SK-N-SH treated with all-trans-retinoic acid at 6 μM for 48 hours (cell line): ENCODE measurements at places on chromosomes 5 and 9.

GRCh38 chr5:91434348-91434747, 51.2 kb upstream of the ARRDC3 start:
- no peak for ATAC-seq

DNA sequence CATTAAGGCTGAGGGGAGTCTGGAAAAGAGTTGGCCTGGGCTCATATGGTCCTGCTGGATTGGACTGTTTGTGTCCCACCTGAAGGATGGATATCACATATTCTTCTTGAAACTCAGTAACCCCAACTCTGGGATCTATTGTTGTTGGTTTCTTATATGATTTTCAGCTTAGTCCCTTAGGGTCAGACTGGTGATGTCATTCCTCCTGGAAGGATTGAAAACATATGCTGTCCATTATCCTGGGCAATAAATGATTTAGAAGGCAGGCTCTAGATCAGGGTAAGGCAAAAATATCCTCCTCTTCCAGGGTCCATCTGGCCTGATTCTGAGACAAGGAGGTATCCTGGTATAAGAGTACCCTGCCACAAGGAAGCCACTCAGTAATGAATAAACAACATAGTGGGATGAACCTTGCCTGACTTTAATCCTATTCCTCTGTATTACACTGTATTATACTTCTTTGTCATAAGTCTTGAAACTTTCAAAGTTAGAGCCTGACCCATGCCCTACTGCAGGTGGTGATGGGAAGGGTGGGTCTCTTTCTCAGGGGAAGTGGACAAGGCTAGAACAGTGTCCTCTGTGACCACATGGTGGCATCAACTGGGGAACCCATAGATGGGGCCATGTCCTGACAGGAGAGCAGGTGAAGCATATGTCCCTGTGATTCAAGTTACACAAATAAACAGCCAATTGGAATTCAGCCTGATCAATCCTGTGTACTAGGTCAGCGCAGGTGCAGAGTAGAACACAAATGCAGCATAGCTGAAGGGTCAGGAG, 454.4 kb upstream of the TRPC7 start:
- no peak for ATAC-seq

DNA sequence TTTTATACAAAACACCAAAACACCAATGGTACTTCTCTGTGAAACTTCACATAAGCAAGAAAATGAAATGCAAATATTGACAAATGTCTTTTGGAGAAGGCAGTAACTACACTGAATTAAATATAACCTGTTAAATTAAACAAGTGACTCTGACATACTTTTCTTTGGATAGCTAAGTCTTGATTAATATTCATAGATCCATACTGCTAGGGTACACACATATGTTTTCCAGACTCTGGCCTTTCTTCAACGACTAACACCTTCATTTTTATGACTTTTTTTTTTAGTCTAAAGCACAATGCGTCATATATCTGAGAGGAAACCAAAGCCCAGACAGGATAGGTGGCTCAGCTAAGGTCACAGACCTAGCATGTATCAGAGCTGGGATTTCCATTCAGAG, 263.7 kb downstream of the TENT4A start:
- ATAC-seq: no peak

- ATAC-seq: peak; percentile 97
These were observed 266.8 kb downstream of the CWC27 start for GRCh38 chr5:65035211-65036206.

- no peak for ATAC-seq
These were observed 202.5 kb upstream of the CLINT1 start for GRCh38 chr5:158061451-158061850.

DNA sequence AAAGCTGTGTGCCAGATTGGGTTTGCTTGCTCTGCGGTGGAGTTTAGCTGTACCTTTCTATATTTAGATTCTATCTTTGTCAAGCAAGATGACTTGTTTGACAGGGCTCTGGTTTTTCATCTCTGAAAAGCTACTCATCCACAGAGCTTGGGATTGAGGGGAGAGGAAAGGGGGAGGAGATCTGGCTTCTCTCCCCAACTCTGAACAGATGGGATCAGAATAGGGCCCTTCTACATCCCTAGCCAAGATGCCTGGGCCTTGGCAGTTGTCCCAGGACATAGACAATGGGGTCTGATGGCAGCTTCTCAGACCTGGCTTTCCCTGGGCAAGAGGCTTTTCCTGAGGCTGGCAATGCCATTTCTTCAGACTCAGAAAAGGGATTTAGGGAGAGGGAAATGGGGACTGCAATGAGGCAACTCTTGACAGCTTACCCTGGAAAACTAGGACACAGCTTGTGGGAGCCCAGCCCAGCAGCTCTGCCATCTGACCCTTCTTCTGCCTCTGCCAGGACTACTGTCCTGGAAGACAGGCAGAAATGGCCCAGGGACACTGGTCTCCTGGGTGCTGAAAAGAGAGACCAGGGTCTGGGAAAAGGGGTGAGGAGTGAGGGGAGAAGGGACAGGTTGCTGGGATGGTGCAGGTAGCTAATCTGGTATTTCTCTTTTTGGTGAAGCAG, 50.2 kb upstream of the ASTN2 start:
- ATAC-seq: no peak

DNA sequence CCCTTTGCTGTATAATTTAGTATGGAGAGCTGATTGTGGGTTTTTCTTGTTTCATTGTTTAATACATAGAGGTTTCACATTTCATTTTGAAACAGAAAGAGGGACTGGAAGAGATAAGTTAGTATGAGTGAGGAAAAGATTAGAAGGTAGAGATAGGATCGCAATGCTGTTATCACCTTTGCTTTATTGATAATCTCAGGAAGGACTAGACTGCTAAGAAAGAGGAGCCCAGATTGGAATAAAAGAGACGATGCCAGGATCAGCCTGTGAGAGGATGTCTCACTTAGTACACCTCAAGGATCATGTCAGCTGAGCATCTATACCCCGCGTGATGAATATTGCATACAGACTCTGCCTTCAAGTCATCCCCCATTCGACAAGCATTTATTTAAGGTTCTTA, 178.0 kb upstream of the DMAC1 start:
- no peak for ATAC-seq

DNA sequence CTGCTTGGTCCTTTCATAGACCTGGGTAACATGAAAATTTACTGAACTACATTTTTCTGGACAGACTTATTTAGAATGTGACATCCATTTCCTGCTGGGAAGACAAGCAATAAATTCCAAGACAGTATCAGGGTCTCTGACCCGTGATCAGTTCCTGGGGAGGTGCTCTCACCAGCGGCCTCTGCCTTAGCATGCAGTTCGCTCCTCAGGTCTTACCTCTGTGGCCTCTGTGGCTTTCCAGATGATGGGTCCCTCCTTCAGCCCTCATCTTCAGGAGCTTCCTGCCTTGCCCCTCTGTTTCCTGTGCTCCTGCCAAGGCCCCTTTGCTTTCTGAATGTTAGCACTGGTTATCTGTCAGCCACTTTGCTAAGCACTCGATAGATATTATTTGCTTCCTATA, 66.4 kb downstream of the CMYA5 start:
- ATAC-seq: no peak

DNA sequence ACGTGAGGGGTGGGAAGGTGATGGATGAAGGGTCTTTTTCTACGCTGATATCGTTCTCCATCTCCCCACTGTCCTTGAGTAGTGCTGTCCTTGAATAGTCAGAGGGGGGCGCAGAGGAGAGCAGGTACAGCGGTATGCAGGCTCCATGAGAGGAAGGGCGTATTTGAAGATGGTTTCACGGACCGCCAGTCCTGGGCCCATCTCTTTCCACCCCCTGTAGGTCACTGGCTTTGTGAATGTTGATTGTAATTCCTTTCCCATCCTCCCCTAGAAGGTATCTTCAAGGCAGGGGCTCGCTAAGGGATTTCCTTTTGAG, 40.8 kb upstream of the DAB2IP start:
- ATAC-seq: no peak

- ATAC-seq: no peak
These were observed 61.7 kb downstream of the GALNT12 start for GRCh38 chr9:98869078-98869745.

- ATAC-seq: no peak
These were observed 40.8 kb upstream of the SMU1 start for GRCh38 chr9:33117306-33117705.

- ATAC-seq: no peak
These were observed 27.4 kb downstream of the OXCT1 start for GRCh38 chr5:41842777-41843176.

DNA sequence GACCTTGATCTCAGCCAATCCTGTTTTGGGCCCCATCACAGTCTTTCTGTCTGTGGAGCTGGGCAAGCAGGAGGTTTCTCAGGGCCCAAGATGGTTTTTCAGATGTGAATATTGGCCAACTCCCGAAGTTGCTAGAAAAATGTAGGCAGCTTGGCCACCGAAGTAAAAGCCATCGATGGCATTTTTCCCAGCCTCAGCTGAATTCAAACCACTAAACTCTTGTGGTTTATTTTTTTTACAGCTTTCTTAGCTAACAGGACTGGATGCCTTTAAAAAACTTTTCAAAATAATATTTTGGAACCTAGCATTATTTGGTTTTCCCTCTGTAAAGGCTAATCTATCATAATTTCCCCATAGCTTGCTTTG, 102.5 kb upstream of the ERCC6L2 start:
- ATAC-seq: no peak

- no peak for ATAC-seq
These were observed 94.7 kb downstream of the PPARGC1B start for GRCh38 chr5:149824846-149825245.

GRCh38 chr5:5798041-5798440, 375.6 kb downstream of the ICE1 start:
- ATAC-seq: no peak

- peak; percentile 73 for ATAC-seq
These were observed 272.8 kb downstream of the GAS1 start for GRCh38 chr9:86674487-86674886.

DNA sequence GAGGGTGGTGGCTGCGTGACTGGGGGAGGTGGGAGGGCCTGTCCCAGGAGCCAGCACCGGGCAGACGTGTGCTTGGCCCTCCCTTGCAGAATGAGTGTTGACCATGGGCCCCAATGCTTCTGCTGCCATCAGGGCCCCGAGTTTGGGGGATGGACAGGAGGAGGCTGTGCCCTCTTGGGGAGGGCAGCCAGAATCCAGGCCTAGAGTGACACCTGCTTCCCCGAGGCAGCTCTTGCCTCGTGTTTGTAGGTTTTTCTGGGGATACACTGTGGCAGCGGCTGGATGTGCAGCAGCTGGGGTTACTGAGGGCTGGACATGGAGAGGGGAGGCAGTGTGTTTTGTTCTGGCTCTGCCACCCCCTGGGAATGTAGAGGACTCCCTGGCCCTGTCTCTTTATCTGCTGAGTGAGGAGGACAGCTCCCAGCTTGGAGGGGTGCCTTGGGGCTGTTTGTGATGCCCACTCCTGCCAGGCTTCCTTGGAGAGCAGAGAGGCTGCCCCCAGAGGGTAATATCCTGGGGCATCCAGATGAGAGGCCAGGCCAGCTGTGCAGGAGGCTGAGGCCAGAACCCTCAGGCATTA, 22.7 kb downstream of the WNK2 start:
- ATAC-seq: no peak

- ATAC-seq: no peak
These were observed 42.7 kb downstream of the FBXL17 start for GRCh38 chr5:108339220-108339619.

DNA sequence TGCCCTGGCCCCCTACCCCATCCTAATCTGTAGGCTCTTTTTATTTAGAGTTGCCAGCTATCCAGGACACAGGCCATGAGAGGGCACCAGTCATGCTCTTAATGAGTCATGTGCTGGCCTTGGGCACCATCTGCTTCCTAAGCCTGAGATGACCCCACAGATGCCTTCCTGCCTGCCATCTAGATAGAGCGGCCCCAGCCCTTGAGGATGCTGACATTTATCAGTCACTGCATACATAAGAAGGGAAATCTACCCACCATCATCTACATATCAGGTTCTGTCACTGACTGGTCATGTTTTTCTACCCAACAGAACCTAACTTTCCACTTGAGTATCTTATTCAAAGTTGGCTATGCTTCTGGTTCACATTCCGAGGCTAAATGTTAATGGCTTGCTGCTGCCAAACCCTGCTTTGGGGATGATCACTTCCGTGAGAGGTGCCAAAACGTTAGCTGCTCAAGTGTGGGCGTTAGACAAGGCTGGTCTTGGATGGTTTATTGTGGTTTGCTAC, 49.9 kb upstream of the TTC23L start:
- peak; percentile 53 for ATAC-seq

- no peak for ATAC-seq
These were observed 20.8 kb downstream of the MINAR2 start for GRCh38 chr5:129768735-129769134.

- ATAC-seq: no peak
These were observed 110.7 kb upstream of the MAMDC2 start for GRCh38 chr9:69932901-69933300.

GRCh38 chr9:134128727-134129679, 6.9 kb upstream of the WDR5 start:
- ATAC-seq: no peak

DNA sequence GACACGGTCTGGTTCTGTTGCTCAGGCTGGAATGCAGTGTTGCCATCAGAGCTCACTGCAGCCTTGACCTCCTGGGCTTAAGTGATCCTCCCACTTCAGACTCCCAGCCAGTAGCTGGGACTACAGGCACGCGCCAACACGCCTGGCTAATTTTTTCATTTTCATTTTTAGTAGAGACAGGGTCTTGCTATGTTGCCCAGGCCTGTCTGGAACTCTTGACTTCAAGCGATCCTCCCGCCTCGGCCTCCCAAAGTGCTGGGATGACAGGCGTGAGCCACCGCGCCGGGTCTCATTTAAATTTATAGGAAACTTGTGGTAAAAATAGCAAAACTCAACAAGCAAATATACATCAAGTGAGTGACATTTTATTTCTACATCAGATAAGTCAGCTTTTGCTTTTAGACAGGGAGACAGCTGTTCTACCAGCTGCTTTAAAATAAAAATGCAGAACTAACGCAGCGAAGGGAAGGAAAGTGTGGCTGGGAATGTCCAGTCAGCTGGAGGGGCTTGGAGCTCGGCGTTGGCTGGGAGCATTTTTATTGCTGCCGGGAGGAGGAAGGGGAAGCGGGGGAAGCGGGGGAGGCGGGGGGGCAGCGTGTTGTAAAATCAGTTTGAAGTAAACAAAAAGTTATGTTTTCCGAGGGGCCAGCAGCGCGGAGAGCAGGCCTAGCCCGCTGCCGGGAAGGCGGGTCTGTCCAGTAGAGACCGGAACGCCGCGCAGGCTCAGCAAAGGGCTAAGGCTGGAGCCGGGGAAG, 707 bp upstream of the ZFYVE16 start:
- ATAC-seq: peak; percentile 82
